ENCODE measurements at places on chromosomes 3 and 15.
A peak's percentile ranks its signal among the peaks of the same experiment; 100 is the strongest.

- H3K27ac ChIP-seq, result no peak overlapping the region
- no peaks in the 10 kb centered on the region for H3K36me3 ChIP-seq
- H3K4me1 ChIP-seq, result no peaks in the 10 kb centered on the region
- DNase-seq, result no peak
Observed at GRCh38 chr3:62284442-62284841, 88.9 kb downstream of the FEZF2 start.

GRCh38 chr15:74221399-74222239 lies 14.5 kb upstream of the CCDC33 start:
- H3K27me3 ChIP-seq, result no peaks in the 10 kb centered on the region
- no peak for DNase-seq
- no peak overlapping the region for H3K4me3 ChIP-seq

DNA sequence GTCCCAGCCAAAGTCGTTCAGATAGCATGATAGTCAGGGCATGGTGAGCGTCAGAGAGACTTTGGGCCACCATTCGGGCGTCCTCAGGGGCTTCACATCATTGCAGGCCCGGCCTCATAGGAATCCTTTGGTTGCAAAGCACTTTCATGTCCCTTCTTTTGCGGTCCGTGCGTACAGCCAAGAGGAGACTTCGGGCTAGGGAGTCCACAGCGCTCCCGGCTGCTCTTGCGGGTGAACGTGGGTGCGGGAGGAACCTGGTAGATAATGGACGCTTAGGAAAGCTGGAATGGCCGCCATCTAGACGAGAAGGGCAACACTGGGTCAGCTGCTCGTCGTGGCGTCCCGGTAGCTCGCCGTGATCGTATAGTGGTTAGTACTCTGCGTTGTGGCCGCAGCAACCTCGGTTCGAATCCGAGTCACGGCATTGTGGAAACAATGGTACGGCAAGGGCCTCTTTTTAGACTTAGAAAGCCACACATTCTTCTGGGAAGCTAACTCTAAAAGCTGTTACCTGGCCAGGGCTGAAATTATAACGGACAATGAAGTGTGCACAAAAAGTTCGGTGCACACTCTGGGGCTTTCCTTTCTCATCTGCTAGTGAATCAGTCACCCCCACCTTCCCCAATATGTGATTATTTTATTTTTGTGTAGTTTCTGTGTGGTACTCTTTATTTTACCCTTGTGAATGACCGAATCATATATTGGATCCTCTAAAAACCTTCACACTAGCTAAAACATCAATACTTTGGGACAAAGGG lies 13.2 kb upstream of the SHF start:
- peak; percentile 63 for DNase-seq
- H3K36me3 ChIP-seq, result no peaks in the 10 kb centered on the region
- peak overlapping the region; percentile 94 for H3K4me3 ChIP-seq

DNA sequence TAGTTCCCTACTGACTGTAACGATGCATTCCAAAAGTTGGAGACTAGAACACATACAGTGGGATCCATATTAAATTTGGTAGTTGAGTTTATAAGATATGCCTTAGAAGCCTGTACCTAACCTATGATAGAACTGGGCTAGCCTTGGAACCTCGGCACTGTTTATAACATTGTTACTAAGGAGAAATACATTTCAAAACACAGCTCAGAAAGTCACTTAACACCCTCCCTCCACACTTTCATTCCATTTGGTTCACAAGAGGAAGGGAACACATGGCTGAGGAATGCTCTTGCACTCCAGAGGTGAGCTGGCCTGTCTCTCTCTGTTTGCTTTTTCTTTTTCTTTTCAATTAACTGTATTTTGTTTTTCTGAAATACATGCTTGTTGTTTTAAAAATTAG lies 48.7 kb upstream of the TSC22D2 start:
- H3K27ac ChIP-seq, result no peak overlapping the region
- no peaks in the 10 kb centered on the region for H3K27me3 ChIP-seq
- H3K4me1 ChIP-seq, result no peaks in the 10 kb centered on the region
- no peak for DNase-seq

- no peak overlapping the region for H3K4me3 ChIP-seq
- DNase-seq, result no peak
- no peaks in the 10 kb centered on the region for H3K36me3 ChIP-seq
- no peak overlapping the region for H3K27ac ChIP-seq
- H3K4me1 ChIP-seq, result no peaks in the 10 kb centered on the region
Observed at GRCh38 chr3:142670120-142670519, 53.7 kb upstream of the TRPC1 start.

- H3K27ac ChIP-seq, result no peak overlapping the region
- H3K36me3 ChIP-seq, result no peaks in the 10 kb centered on the region
- H3K4me3 ChIP-seq, result no peak overlapping the region
- no peaks in the 10 kb centered on the region for H3K4me1 ChIP-seq
- no peak for DNase-seq
Observed at GRCh38 chr3:62587579-62588031, 214.3 kb upstream of the FEZF2 start.

DNA sequence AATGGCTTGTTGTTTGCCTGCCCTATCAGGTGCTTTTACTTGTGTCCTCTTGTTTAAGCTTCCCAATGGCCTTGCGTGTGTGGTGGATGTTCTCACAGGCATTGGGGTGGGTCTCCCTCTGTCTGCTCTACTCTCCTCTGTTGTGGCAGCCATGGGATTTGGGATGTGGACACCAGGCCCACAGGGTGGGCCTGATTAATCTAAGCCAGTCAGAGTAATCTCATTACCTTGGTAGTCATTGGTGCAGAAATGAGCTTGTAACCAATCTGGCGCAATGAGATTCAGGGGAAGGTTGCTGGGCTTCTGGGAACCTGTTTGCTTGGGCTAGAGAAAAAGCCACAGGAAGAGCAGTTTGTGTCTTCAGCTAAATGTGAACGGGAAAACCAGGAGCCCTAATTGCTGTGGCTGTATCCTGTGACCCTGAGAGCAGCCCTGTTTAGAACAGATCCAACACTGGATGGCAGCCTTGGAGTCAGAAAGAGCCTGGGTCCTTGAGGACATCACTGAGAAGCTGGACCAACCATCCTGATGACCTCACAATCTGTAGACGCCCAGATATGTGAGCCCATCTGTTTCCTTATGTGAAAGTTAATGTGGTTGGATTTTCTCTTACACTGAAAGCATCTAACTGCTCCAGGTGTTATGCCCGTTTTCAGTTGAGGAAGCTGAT lies 157.3 kb upstream of the UBE2E1 start:
- H3K27me3 ChIP-seq, result no peaks in the 10 kb centered on the region
- no peak overlapping the region for H3K4me3 ChIP-seq
- H3K4me1 ChIP-seq, result no peaks in the 10 kb centered on the region
- H3K36me3 ChIP-seq, result no peaks in the 10 kb centered on the region

DNA sequence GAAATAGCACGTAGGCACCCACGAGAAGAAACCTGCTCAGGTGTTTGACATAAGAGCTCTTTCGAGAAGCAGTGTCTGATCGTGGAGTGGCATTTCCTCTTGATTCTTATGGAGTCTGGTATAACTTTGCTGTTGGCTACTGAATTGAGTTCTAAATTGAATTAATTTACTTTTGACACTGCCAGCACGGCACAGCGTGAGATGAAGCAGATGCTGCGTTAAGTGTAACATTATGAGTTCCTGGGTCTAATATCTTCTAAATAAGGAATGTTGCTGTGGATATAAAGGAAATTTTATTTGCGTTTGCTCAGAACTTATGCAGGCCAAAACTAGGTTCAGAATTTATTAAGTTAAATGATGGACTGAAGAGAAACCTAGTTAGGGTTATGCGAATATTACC lies 919.9 kb downstream of the TUSC7 start:
- no peaks in the 10 kb centered on the region for H3K36me3 ChIP-seq
- no peak overlapping the region for H3K27ac ChIP-seq
- no peaks in the 10 kb centered on the region for H3K4me1 ChIP-seq

DNA sequence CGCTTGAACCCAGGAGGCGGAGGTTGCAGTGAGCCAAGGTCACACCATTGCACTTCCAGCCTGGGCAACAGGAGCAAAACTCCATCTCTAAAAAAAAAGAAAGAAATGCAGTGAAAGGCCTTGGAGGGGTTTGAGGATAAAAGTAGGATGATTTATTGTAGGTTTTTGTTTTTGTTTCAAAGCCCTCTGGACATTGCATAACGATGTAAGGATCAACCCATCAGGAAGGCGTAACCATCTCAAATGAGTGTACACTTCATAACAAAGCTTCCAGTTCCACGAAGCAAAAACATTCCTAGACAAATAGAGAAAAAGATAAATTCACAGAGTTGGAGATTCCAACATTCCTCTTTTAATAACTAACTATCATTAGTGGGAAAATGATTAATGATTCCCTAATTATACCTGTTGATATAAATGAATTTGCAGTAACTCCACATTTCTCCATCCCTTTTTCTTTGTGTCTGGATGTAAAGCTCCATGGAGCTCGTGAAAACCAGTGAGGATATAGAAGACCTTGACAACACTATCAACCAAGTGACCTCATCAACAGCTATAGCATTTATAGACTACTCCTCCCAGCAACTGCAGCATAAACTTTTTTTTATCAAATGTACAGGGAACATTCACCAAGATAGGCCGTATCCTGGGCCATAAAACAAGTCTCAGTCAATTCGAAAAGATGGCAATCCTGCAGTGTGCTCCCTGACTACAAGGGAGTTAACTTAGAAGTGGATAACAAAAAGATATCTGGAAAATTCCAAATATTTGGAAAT lies 48.7 kb upstream of the PPP4R2 start:
- no peak for DNase-seq
- H3K27ac ChIP-seq, result no peak overlapping the region
- peaks cover 9% of the 10 kb centered on the region for H3K4me1 ChIP-seq

- H3K36me3 ChIP-seq, result no peaks in the 10 kb centered on the region
- H3K4me3 ChIP-seq, result no peak overlapping the region
- H3K27ac ChIP-seq, result no peak overlapping the region
- no peaks in the 10 kb centered on the region for H3K4me1 ChIP-seq
Observed at GRCh38 chr3:132276228-132276906, 40.8 kb upstream of the ACP3 start.
